Cardiac atrium fibroblast (primary cell): ENCODE measurements at places on chromosomes 1 and 21. TPM values are rescaled to one million over a fixed set of nuclear protein-coding genes. Genes with fewer than 3 reads are reported as not detected.

Gene C1orf146
- not detected in 2 replicates for total RNA-seq

Gene NBPF4
- total RNA-seq, result not detected in 2 replicates

Gene EVA1B
- 209 and 221 TPM in 2 replicates for total RNA-seq

Gene PCBP3
- 8.5 and 22.7 TPM in 2 replicates for total RNA-seq

Gene KRTAP21-2
- total RNA-seq, result not detected in 2 replicates

Gene PGLYRP3
- total RNA-seq, result not detected in 2 replicates

Gene IFI44L
- 2.3 and 9.6 TPM in 2 replicates for total RNA-seq

Gene MPL
- not detected in 2 replicates for total RNA-seq

Gene LRRC53
- total RNA-seq, result not detected in 2 replicates

Gene CLDN17
- total RNA-seq, result not detected in 2 replicates

Gene STRIP1
- 17.1 and 18.8 TPM in 2 replicates for total RNA-seq

Gene INAVA
- not detected in 2 replicates for total RNA-seq

Gene NECTIN4
- total RNA-seq, result not detected in 2 replicates

Gene ETV3L
- total RNA-seq, result not detected in 2 replicates

Gene GUCA2B
- not detected in 2 replicates for total RNA-seq

Gene ESPN
- 0.18 TPM in 1 of 2 replicates, not detected in the other for total RNA-seq

Gene COL9A2
- 1.5 and 2.0 TPM in 2 replicates for total RNA-seq

Gene OR2G6
- total RNA-seq, result not detected in 2 replicates

Gene FCGR2B
- total RNA-seq, result not detected in 2 replicates

Gene GPR161
- 5.8 and 10.5 TPM in 2 replicates for total RNA-seq

Gene HFM1
- 0.49 TPM in 1 of 2 replicates, not detected in the other for total RNA-seq

Gene GRIK3
- not detected in 2 replicates for total RNA-seq

Gene CELA2A
- total RNA-seq, result not detected in 2 replicates

Gene SPRR5
- total RNA-seq, result not detected in 2 replicates

Gene OR10J1
- total RNA-seq, result not detected in 2 replicates

Gene HSD3B2
- total RNA-seq, result not detected in 2 replicates

Gene BNIPL
- total RNA-seq, result 0.49 TPM in 1 of 2 replicates, not detected in the other

Gene CXADR
- 0.18 and 2.4 TPM in 2 replicates for total RNA-seq

Gene COL18A1
- 205 and 222 TPM in 2 replicates for total RNA-seq

Gene ITLN1
- 0.65 and 1.8 TPM in 2 replicates for total RNA-seq

Gene SH2D5
- 0.54 and 1.3 TPM in 2 replicates for total RNA-seq

Gene NES
- total RNA-seq, result 27.6 and 30.3 TPM in 2 replicates

Gene MYBPHL
- not detected in 2 replicates for total RNA-seq

Gene SPRR4
- not detected in 2 replicates for total RNA-seq

Gene BACH1
- 39.4 and 53.9 TPM in 2 replicates for total RNA-seq

Gene TSPEAR
- not detected in 2 replicates for total RNA-seq

Gene PDE9A
- total RNA-seq, result 0.16 and 3.2 TPM in 2 replicates

Gene FAM177B
- total RNA-seq, result not detected in 2 replicates

Gene GPR25
- not detected in 2 replicates for total RNA-seq

Gene TMEM125
- not detected in 2 replicates for total RNA-seq

Gene FAM72A
- 0.81 and 7.4 TPM in 2 replicates for total RNA-seq

Gene PGLYRP4
- total RNA-seq, result not detected in 2 replicates

Gene PLA2G2D
- total RNA-seq, result not detected in 2 replicates

Gene LHX8
- not detected in 2 replicates for total RNA-seq

Gene KTI12
- 9.1 and 10.3 TPM in 2 replicates for total RNA-seq

Gene ANGPTL7
- total RNA-seq, result not detected in 2 replicates

Gene SPATA45
- total RNA-seq, result not detected in 2 replicates

Gene SYCP1
- not detected in 2 replicates for total RNA-seq

Gene SLC30A10
- not detected in 2 replicates for total RNA-seq

Gene TMCO4
- 13.3 and 19.9 TPM in 2 replicates for total RNA-seq

Gene F13B
- not detected in 2 replicates for total RNA-seq

Gene MCOLN2
- 0.81 and 1.8 TPM in 2 replicates for total RNA-seq

Gene UTS2
- total RNA-seq, result not detected in 2 replicates

Gene MFAP2
- 20.6 and 38.1 TPM in 2 replicates for total RNA-seq
